A549 treated with RU486 at 1 μM for 4 hours (cell line): ENCODE measurements at places on chromosomes 4 and X. TPM values are rescaled to one million over a fixed set of nuclear protein-coding genes. Genes with fewer than 3 reads are reported as not detected.

The ADH1A gene
- total RNA-seq, result not detected in 5 replicates

The RIBC1 gene
- 0.45 to 1.0 TPM (median 0.90 TPM) in 5 replicates for total RNA-seq

The SPANXN3 gene
- not detected in 5 replicates for total RNA-seq

The PAGE5 gene
- not detected in 5 replicates for total RNA-seq

The FAM47E gene
- total RNA-seq, result 0.13 to 0.33 TPM (median 0.19 TPM) in 4 of 5 replicates, not detected in the other

The NWD2 gene
- total RNA-seq, result not detected in 5 replicates

The CTAG2 gene
- total RNA-seq, result not detected in 5 replicates

The RELL1 gene
- 3.9 to 8.6 TPM (median 5.4 TPM) in 5 replicates for total RNA-seq

The USP17L17 gene
- total RNA-seq, result not detected in 5 replicates

The MMRN1 gene
- not detected in 5 replicates for total RNA-seq

The FANCB gene
- 0.65 to 4.6 TPM (median 3.4 TPM) in 5 replicates for total RNA-seq

The TRPC5OS gene
- not detected in 5 replicates for total RNA-seq

The RAB40AL gene
- total RNA-seq, result 0.12 to 0.61 TPM (median 0.22 TPM) in 3 of 5 replicates, not detected in the others

The TCEAL6 gene
- not detected in 5 replicates for total RNA-seq

The SPATA4 gene
- total RNA-seq, result 0.15 to 0.20 TPM (median 0.20 TPM) in 3 of 5 replicates, not detected in the others

The NALF2 gene
- 4.8 to 5.9 TPM (median 5.5 TPM) in 5 replicates for total RNA-seq

The CT45A2 gene
- total RNA-seq, result not detected in 5 replicates

The PRIMPOL gene
- 5.1 to 8.2 TPM (median 6.9 TPM) in 5 replicates for total RNA-seq

The BMX gene
- total RNA-seq, result not detected in 5 replicates

The TDO2 gene
- 0.60 to 1.3 TPM (median 0.94 TPM) in 5 replicates for total RNA-seq

The RHOH gene
- 0.07 to 0.26 TPM (median 0.15 TPM) in 3 of 5 replicates, not detected in the others for total RNA-seq

The USP17L29 gene
- total RNA-seq, result not detected in 5 replicates

The SOWAHD gene
- 0.09 to 0.20 TPM (median 0.17 TPM) in 4 of 5 replicates, not detected in the other for total RNA-seq

The MAGED4 gene
- 4.3 to 10.6 TPM (median 8.6 TPM) in 5 replicates for total RNA-seq

The TKTL2 gene
- not detected in 5 replicates for total RNA-seq

The ADH7 gene
- total RNA-seq, result not detected in 5 replicates

The KCNE5 gene
- 0.14 to 0.21 TPM (median 0.19 TPM) in 4 of 5 replicates, not detected in the other for total RNA-seq

The MAML3 gene
- total RNA-seq, result 9.3 to 13.0 TPM (median 12.5 TPM) in 5 replicates

The LRAT gene
- total RNA-seq, result 0.09 TPM in 1 of 5 replicates, not detected in the others

The STOX2 gene
- 1.9 to 3.5 TPM (median 2.8 TPM) in 5 replicates for total RNA-seq

The NHS gene
- 2.9 to 5.9 TPM (median 5.5 TPM) in 5 replicates for total RNA-seq
